ENCODE measurements at places on chromosomes 2 and 18.

GRCh38 chr18:9062418-9062751, 40.1 kb upstream of the NDUFV2 start:
- no peaks in the 10 kb centered on the region for H3K27me3 ChIP-seq
- no peak overlapping the region for H3K4me3 ChIP-seq
- DNase-seq, result no peak
- no peak overlapping the region for H3K27ac ChIP-seq
- no peaks in the 10 kb centered on the region for H3K4me1 ChIP-seq

DNA sequence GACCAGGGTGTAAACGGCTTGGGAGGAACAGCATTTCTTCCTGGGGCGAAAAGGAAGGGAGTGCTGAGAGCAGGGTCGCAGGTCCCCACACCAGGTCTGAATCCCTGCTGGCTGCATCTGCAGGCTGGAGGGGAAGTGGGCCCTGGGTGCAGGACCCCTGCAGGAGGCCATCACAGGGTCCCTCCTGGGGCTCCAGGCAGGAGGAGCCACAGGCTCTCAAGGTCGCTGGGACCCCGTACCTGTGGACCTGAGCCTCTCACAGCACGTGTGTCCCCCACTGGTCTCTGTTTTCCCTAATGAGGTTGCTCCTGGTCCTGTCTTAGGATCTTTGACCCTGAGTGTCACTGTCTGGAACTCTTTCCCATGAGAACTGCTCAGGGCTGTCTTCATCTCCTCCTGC, 147.8 kb upstream of the ZNF236 start:
- no peak overlapping the region for H3K27ac ChIP-seq
- no peak overlapping the region for H3K4me3 ChIP-seq
- no peaks in the 10 kb centered on the region for H3K36me3 ChIP-seq
- H3K27me3 ChIP-seq, result no peaks in the 10 kb centered on the region
- no peak for DNase-seq

DNA sequence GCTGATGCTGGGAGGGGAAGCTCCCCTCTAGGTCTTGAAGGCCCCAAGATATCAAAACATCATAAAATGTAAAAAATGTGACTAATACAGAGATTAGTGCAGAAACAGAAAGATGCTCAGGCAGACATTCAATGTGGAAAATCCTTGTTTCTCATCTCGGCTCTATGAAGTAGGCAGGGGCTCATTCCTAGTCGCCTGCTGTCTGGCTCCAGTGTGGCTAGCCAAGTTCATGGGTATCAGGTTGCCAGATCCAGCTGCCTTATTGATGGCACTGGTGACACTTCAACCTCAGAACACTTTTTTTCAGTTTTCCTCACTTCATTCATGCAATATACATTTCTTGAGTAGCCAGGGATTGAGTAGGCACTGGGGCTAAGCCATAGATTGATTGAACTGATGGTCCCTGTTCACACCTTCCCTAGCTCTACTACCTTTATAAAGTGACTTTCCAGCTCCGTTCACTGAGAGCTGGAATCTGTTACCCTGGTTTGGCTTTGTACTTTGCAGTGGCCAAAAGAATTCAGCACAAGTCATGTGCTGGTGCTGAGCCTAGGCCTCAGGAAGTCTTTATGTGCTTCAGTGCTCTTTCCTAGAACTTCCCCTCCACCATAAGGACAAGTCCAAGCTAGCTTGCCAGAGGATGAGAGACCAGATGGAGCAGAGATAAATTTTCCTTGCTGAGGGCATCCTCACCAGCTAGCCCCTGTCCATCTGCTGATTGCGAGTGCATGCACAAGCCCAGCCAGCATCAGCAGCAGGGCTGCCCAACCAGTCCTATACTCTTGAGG, 373.6 kb upstream of the ST6GAL2 start:
- H3K27me3 ChIP-seq, result no peaks in the 10 kb centered on the region
- no peak for DNase-seq

DNA sequence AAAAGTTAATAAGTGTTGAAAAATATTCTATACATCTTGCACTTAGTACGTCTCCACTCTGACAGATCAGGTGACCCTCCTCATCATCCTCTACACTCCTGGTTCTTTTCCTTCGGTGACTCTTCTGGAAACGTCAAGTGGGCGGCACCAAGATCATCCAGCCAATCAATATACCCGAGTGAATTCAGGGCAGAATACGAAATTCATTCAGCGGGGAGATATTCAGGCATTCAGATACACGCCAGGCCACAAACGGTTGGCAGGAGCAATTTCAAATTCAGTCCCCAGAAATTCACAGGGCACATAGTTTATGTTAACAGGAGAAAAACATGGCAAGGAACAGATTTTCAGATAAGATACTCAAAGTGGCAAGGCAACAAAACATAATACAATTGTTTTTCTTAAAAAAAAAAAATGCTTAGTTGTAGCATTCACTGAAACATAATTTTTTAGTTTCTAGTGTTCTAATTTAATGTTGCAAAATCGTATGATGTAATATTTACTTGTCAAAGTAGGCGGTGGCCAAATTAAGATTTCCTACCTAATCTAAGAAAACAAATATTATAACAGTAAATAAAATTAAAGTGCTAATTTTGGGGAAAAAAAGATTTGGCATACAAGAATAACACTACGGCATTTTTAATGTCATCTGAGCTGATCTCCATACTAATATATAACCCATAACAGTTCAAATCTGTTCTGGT, 4.2 kb downstream of the CLK1 start:
- peaks cover 40% of the 10 kb centered on the region for H3K36me3 ChIP-seq
- no peak overlapping the region for H3K4me3 ChIP-seq
- no peaks in the 10 kb centered on the region for H3K27me3 ChIP-seq

DNA sequence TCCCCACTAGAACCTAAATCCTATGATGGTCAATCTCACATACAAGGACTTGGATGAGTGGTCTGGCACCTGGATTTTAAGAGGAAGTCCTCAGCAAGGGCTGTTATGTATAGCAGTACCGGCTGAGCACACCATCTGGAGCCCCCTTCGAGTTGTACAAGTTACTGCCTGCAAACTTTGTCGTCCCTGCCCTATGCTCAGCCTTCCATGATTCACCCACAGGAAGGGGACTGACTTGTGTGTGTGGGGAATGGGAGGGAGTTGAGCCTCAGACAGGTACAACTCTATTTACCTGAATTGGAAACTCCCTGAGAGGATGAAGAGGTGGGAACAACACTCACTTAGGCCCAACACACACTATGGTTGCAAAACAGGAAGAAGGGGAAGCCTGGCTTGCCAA, 186.6 kb downstream of the MYO5B start:
- H3K36me3 ChIP-seq, result no peaks in the 10 kb centered on the region
- DNase-seq, result no peak
- no peak overlapping the region for H3K27ac ChIP-seq
- no peaks in the 10 kb centered on the region for H3K27me3 ChIP-seq
- H3K4me3 ChIP-seq, result no peak overlapping the region
- H3K4me1 ChIP-seq, result no peaks in the 10 kb centered on the region

DNA sequence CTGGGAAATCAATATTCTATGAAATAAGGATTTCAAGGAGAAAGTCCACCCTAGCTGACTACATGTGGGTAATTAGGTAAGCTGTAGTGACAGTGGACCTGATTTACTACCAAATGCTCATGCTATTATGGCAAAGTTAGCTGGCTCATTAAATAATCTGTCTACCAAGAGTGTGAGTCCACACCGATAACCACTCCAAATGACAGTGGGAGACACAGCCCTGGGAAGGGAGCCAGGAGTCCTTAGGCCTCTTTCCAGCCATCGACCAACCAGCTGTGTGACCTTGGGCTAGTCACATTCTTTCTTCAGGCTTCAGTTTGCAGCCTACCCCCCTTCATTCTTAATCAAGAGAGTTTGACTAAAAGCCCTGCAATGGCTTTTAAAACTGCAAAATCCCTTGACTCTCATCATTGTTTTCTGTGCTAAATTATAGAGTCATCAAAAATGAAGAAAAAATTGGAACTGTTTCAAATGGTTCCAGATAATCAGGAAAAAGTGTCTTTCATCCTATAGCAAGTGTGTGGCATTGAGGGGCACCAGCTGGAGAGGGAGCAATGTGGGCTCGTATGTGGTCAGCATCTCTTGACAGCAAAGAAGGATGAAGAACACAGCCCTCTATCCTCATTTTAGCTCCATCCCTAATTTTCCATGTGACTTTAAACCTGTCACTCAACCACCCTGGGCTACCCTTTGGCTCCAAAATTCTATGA, 45.6 kb upstream of the SLC14A2 start:
- no peak for DNase-seq
- H3K27ac ChIP-seq, result no peak overlapping the region
- no peaks in the 10 kb centered on the region for H3K36me3 ChIP-seq
- H3K4me3 ChIP-seq, result no peak overlapping the region
- H3K27me3 ChIP-seq, result no peaks in the 10 kb centered on the region

GRCh38 chr18:22164337-22165048, 4.9 kb upstream of the GATA6 start:
- H3K27ac ChIP-seq, result peak overlapping the region; percentile 83
- H3K4me3 ChIP-seq, result peak overlapping the region; percentile 90
- H3K36me3 ChIP-seq, result no peaks in the 10 kb centered on the region
- no peaks in the 10 kb centered on the region for H3K4me1 ChIP-seq
- DNase-seq, result peak; percentile 68

- no peaks in the 10 kb centered on the region for H3K36me3 ChIP-seq
- DNase-seq, result no peak
- H3K4me1 ChIP-seq, result no peaks in the 10 kb centered on the region
- no peaks in the 10 kb centered on the region for H3K27me3 ChIP-seq
These were observed 49.0 kb downstream of the ZDBF2 start for GRCh38 chr2:206323486-206323885.

- no peaks in the 10 kb centered on the region for H3K27me3 ChIP-seq
- DNase-seq, result no peak
- H3K4me1 ChIP-seq, result no peaks in the 10 kb centered on the region
- no peak overlapping the region for H3K27ac ChIP-seq
These were observed 295.1 kb downstream of the ASXL3 start for GRCh38 chr18:33873112-33873511.

DNA sequence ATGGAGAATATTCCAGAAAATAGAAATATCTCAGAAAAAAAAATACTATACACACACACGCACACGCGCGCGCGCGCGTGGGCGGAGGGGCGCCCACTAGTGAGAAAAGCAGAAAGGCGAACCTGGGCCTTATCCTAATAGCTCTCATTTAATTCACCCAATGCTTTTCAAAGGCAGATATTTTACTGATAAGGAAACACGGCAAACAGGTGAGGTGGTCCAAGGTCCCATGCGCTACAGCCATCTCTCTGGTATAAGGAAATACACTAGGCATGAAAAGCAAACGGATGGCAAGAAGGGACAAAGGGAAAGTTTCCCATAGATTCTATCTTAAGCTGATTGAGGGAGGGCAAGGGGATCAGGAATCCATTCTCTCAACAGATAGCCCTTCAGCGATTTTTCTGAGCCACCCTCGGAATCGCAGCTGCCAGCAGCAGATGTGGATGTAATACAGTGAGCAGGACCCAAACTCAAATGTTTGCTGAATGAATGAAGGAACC, 136.7 kb downstream of the TMEM247 start:
- H3K4me1 ChIP-seq, result peaks cover 11% of the 10 kb centered on the region
- no peaks in the 10 kb centered on the region for H3K36me3 ChIP-seq
- H3K27ac ChIP-seq, result peak overlapping the region; percentile 93
- no peaks in the 10 kb centered on the region for H3K27me3 ChIP-seq

DNA sequence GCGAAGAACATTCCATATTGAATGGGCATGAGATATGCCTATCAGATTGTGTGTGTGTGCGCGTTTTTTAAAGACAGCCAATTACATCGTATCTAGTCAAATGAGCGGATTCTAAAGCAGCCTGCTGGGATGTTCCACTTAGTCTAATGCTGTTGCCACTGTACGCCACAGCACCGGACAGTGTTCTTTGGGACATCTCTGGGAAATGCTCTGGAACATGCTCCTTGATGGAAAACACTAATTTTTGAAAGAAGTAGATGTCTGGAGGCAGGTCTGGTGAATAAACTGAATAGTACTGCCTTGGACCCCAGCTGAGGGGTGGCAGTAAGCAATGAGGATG, 3.6 kb upstream of the TMEM150A start:
- H3K27me3 ChIP-seq, result no peaks in the 10 kb centered on the region
- peaks cover 36% of the 10 kb centered on the region for H3K4me1 ChIP-seq
- H3K4me3 ChIP-seq, result no peak overlapping the region
- no peak overlapping the region for H3K27ac ChIP-seq

GRCh38 chr18:11665146-11665545, 23.9 kb upstream of the GNAL start:
- no peak for DNase-seq
- H3K27ac ChIP-seq, result no peak overlapping the region
- H3K36me3 ChIP-seq, result no peaks in the 10 kb centered on the region

- peak; percentile 70 for DNase-seq
- H3K4me1 ChIP-seq, result no peaks in the 10 kb centered on the region
- no peak overlapping the region for H3K4me3 ChIP-seq
- no peak overlapping the region for H3K27ac ChIP-seq
- no peaks in the 10 kb centered on the region for H3K36me3 ChIP-seq
These were observed 142.2 kb upstream of the PXDN start for GRCh38 chr2:1886405-1886992.

DNA sequence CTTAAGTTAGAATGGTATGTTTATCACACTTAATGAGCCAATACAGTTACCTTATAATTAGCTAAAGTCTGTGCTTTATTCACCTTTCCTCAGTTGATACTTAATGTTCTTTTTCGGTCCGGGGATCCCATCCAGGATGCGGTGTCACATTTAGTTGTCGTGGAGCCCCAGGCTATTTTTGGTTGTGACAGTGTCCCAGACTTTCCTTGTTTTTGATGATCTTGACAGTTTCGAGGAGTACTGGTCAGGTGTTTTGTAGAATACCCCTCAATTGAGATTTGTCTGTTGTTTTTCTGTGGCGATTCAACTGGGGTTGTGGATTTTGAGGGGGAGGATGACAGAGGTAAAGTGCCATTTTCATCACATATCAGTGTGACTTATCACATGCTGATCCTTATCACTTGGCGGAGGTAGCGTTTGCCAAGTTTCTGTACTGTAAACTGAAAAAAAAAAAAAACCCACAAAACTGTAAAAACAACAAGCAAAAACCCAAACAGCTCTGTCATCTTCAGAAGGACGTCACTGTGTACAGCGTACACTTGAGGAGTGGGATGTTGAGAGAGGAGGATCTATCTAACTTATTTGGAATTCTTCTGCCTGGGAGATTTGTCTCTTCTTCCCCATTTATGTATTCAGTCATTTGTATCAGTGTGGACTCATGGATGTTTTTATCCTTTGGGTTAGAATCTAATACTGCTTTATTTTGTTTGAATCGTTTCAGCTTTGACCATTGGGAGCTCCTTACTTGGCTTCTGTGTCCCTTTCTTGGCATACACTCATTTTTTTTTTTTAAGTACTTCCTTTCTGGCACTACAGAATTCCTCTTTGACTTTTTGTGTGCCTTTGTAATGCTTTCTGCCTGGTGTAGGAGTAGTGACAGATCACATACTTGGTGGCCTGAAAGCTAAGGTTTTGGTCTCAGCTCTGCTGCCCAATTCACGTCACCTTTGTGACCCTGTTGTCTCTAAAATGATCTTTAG, 68.1 kb downstream of the FMNL2 start:
- H3K4me3 ChIP-seq, result no peak overlapping the region
- H3K27ac ChIP-seq, result peak overlapping the region; percentile 47
- no peak for DNase-seq
- H3K4me1 ChIP-seq, result peaks cover 21% of the 10 kb centered on the region

- DNase-seq, result no peak
- H3K27me3 ChIP-seq, result no peaks in the 10 kb centered on the region
- no peak overlapping the region for H3K27ac ChIP-seq
- no peak overlapping the region for H3K4me3 ChIP-seq
- H3K36me3 ChIP-seq, result no peaks in the 10 kb centered on the region
These were observed 43.1 kb downstream of the GPC1 start for GRCh38 chr2:240478346-240479110.
